K562 (cell line): ENCODE measurements at places on chromosomes 2 and 18. TPM values are rescaled to one million over a fixed set of nuclear protein-coding genes. Genes with fewer than 3 reads are reported as not detected.

Gene PUM2
- 53.3 and 56.7 TPM in 2 replicates for total RNA-seq

Gene CCBE1
- total RNA-seq: 0.13 and 0.20 TPM in 2 replicates

Gene KCTD1
- total RNA-seq: not detected in 2 replicates

Gene SRSF7
- total RNA-seq: 293 and 315 TPM in 2 replicates

Gene ELMOD3
- 7.8 and 9.2 TPM in 2 replicates for total RNA-seq

Gene TMEM37
- total RNA-seq: 0.44 and 0.49 TPM in 2 replicates

Gene SPATA3
- not detected in 2 replicates for total RNA-seq

Gene TCF7L1
- total RNA-seq: 0.11 and 0.13 TPM in 2 replicates

Gene CNTNAP5
- total RNA-seq: not detected in 2 replicates

DNA sequence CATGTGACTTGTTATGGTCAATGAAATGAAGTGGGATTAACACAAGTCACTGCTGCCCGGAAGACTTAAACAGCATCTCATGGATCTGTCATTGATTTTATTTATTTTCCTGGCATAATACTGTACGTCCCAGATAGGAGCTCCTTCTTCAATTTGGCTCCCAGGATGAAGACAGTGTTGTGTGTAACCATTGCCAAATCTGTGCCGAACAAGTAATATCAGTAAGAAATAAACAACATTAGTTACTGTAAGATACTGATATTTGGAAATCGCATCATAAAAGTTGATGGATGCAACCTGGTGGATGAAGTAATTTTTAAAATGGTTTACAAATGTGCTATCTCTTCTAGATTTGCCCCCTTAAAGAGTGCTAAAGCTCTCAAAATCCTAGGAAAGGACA lies 419.0 kb upstream of the MMADHC start:
- no peaks in the 10 kb centered on the region for H3K27me3 ChIP-seq
- H3K36me3 ChIP-seq: no peaks in the 10 kb centered on the region
- H3K27ac ChIP-seq: no peak overlapping the region
- no peak overlapping the region for H3K4me3 ChIP-seq
- H3K4me1 ChIP-seq: no peaks in the 10 kb centered on the region

DNA sequence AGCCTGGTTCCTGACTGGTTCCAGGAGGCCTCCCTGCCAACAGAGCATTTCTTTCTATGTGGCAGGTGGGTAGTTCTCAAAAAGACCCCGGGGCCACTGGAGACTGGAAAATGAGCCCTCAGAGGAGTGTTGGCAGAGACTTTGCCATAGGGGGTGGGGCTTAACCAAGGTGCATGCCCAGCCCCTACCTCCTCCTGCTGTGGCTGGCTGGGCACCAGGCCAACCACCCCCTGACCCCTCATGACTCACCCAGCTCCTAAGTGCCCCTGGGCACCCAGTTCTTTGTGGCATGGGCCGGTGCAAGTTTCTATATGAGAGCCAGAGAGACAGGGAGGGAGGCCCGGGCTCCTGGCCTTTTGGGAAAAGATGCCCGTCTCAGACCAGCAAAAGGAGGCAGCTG lies 98.2 kb upstream of the SMAD2 start:
- no peak overlapping the region for H3K4me3 ChIP-seq
- no peaks in the 10 kb centered on the region; the same call in 2 of the 3 replicates for H3K27me3 ChIP-seq
- no peak for DNase-seq
- H3K27ac ChIP-seq: no peak overlapping the region
- H3K36me3 ChIP-seq: no peaks in the 10 kb centered on the region
- peaks cover 6% of the 10 kb centered on the region for H3K4me1 ChIP-seq

- no peaks in the 10 kb centered on the region; the same call in 2 of the 3 replicates for H3K27me3 ChIP-seq
- DNase-seq: no peak
- no peak overlapping the region for H3K27ac ChIP-seq
- H3K4me3 ChIP-seq: no peak overlapping the region
Observed at GRCh38 chr2:239870863-239871262, 154.3 kb downstream of the NDUFA10 start.

DNA sequence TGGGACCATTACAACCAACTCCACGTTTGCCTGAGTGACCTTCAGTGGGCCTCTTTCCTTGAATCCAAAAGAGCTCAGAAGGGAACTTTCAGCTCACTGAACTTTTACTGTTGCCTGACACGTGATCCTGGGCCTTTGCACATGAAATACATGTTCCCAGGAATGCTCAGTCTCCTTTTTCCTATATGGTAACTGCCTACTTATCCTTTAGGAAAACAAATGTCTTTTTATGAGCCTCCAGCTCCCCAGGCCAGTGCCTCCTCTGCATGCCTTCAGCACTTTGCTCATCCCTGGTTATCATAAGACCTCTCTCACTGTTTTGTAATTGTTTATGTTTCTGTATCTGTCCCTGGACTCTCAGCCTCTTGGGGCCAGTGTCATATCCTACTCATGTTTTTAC lies 5.1 kb downstream of the PLA2R1 start:
- H3K4me1 ChIP-seq: peaks cover 5% of the 10 kb centered on the region; the same call in 1 of the 2 replicates
- no peak overlapping the region for H3K4me3 ChIP-seq
- H3K36me3 ChIP-seq: no peaks in the 10 kb centered on the region
- H3K27me3 ChIP-seq: peaks cover 20% of the 10 kb centered on the region

DNA sequence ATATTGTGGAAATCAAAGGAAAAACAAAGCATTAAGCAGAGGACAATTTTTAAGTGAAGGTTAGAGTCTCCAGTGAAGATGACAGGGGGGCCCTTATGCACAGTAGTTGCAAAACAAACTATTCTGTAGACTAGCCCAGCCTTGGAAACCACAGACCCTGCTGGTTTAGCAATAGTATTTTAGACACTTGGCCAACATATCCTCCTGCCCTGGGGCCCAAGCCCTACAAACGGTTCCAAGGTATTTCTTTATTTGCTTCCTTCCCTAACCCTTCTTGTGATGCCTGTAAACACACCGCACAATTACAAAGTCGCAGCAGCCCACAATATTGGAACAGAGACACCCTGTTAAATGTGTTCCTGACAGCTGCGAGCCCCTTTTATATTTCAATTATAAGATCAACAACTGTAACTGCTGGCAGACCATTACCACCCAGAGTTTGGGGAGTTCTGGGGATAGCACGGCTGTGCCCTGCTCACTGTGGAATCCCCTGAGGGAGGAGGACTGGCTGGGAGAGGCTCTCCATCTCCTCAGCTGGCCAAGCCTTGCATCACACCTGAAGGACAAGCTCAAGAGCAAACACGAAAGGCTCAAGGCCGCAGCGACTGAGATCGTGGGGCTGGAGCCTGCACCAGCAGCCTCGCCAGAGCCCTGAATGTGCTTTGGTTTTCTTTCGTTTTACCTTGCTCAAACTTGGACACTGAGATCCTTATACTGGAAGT lies 282.2 kb upstream of the ATP5MC3 start:
- H3K4me1 ChIP-seq: no peaks in the 10 kb centered on the region
- H3K36me3 ChIP-seq: no peaks in the 10 kb centered on the region
- H3K4me3 ChIP-seq: no peak overlapping the region
- DNase-seq: no peak
- no peaks in the 10 kb centered on the region for H3K27me3 ChIP-seq
- no peak overlapping the region for H3K27ac ChIP-seq

- H3K4me3 ChIP-seq: no peak overlapping the region
- no peak for DNase-seq
- peaks cover 5% of the 10 kb centered on the region; the same call in 1 of the 3 replicates for H3K36me3 ChIP-seq
Observed at GRCh38 chr2:9991829-9992273, 40.4 kb downstream of the GRHL1 start.

GRCh38 chr2:164436131-164436530 lies 185.2 kb downstream of the GRB14 start:
- H3K36me3 ChIP-seq: no peaks in the 10 kb centered on the region
- H3K4me3 ChIP-seq: no peak overlapping the region
- no peak for DNase-seq

- H3K36me3 ChIP-seq: no peaks in the 10 kb centered on the region
- H3K27me3 ChIP-seq: peaks cover 11% of the 10 kb centered on the region; the same call in 2 of the 3 replicates
- no peaks in the 10 kb centered on the region for H3K4me1 ChIP-seq
- no peak overlapping the region for H3K4me3 ChIP-seq
- DNase-seq: no peak
Observed at GRCh38 chr2:98065808-98066207, 21.2 kb upstream of the VWA3B start.

GRCh38 chr2:24886126-24886501 lies 33.9 kb downstream of the ADCY3 start:
- H3K4me1 ChIP-seq: peaks cover 3% of the 10 kb centered on the region; the same call in 1 of the 3 replicates
- no peak overlapping the region for H3K4me3 ChIP-seq
- H3K27ac ChIP-seq: no peak overlapping the region
- no peaks in the 10 kb centered on the region for H3K27me3 ChIP-seq
- H3K36me3 ChIP-seq: peaks cover 15% of the 10 kb centered on the region; the same call in 2 of the 3 replicates

- H3K36me3 ChIP-seq: no peaks in the 10 kb centered on the region
- H3K27ac ChIP-seq: no peak overlapping the region
- no peaks in the 10 kb centered on the region for H3K27me3 ChIP-seq
- no peak for DNase-seq
- no peak overlapping the region for H3K4me3 ChIP-seq
Observed at GRCh38 chr2:183541766-183542165, 417.5 kb downstream of the NUP35 start.

DNA sequence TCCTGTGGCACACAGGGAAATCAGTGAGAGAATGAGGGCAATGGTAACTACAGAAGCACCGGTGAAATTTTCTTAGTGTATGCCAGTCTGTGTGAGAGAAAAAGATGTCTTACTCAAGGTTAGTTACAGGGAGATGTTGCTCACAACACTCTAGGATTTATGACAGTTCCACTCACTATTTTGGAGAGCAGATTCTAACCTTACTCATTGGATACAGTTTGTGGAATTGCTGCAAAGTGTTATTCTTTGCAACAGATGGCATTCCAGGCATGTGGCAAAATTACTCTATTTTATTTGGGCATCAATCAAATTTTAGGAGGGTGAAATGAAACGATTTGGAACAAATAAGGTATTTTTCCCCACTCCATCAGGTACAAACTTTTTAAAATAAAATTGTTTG lies 449.1 kb downstream of the PIK3C3 start:
- no peak overlapping the region for H3K27ac ChIP-seq
- H3K36me3 ChIP-seq: no peaks in the 10 kb centered on the region
- no peaks in the 10 kb centered on the region for H3K27me3 ChIP-seq
- no peak for DNase-seq
- no peak overlapping the region for H3K4me3 ChIP-seq
- no peaks in the 10 kb centered on the region for H3K4me1 ChIP-seq

DNA sequence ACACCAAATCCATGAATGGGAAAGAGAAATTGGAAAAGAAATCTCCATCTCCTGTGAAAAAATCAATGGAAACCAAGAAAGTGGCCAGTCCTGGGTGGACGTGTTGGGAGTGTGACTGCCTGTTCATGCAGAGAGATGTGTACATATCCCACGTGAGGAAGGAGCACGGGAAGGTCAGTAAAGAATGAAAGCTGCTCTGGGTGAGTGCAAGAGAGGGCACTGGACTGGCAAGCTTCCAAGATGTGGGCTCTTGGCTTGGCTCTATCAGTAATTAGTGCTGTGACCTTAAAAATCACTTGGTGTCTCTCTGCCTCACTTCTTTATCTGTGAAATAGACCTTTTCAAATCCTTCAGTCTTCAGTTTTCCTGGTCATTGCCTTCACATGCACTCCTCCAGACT lies 89.0 kb downstream of the ZNF532 start:
- H3K27ac ChIP-seq: no peak overlapping the region
- no peaks in the 10 kb centered on the region for H3K36me3 ChIP-seq
- no peak for DNase-seq
- H3K4me1 ChIP-seq: no peaks in the 10 kb centered on the region

- H3K27me3 ChIP-seq: peaks cover 1% of the 10 kb centered on the region; the same call in 1 of the 3 replicates
- DNase-seq: no peak
Observed at GRCh38 chr18:51160646-51161045, 36.8 kb downstream of the MEX3C start.

DNA sequence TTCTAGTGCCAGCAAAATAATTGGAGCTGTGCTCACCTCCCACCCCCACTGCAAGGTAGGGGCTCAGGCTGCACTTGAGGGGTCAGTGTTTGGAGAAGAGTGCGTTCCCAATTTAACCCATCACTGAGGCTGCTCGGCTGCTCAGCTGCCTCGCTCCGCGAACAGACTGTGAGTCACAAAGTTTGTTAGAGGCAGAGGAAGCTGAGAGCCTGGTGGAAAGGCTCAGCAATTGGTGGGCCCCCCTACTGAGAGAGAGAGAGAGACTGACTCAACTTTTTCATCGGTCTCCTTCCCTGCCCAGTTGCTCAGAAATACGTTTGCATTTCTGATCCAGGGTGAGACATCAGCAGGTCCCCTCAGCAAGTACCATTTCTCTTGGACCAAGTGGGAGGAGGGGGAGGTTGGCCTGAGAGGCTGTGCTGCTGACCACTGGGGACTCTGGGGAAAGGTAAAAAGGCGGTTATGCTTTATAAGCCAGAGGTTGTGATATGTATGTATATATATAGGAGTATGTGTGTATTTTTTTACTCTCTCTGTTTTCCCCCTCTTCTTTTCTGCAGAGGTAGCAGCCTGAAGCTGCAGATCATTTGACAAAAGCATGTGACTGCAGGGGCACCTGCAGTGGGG lies 1.5 kb downstream of the EFR3B start:
- H3K4me1 ChIP-seq: peaks cover 5% of the 10 kb centered on the region; the same call in 1 of the 3 replicates
- H3K27ac ChIP-seq: no peak overlapping the region
- DNase-seq: no peak
- no peak overlapping the region for H3K4me3 ChIP-seq

DNA sequence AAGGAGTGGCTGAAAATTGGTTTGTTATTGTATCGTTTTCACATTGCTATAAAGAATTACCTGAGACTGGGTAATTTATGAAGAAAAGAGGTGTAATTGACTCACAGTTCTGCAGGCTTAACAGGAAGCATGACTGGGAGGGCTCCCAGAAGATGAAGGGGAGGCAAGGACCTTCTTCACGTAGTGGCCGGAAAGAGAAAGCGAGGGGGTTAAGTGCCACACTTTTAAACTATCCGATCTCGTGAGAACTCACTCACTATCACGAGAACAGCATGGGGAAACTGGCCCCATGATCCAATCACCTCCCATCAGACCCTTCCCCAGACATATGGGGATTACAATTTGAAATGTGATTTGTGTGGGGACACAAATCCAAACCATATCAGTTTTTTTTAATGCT lies 81.6 kb downstream of the FBXO15 start:
- no peak overlapping the region for H3K27ac ChIP-seq
- H3K36me3 ChIP-seq: no peaks in the 10 kb centered on the region
- H3K4me1 ChIP-seq: no peaks in the 10 kb centered on the region
- H3K27me3 ChIP-seq: no peaks in the 10 kb centered on the region; the same call in 2 of the 3 replicates

DNA sequence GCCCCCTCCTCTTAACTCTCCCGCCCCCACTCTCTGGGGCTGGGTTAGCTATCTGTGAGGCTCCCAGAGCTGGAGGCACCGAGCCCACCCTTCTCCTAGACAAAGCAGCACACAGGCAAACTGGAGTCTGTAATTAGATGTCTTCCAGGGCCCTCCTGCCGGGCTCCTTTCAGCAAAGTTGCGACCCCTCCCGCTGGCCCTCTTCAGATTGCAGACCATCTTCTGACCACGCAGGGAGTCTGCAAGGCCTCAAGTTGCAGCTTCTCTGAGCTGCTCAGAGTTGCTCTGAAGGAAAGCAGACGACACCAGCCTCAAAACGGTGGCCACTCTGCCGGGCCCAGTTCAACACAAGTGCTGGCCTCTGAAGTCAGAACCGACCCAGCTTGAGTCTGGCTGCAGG lies 228.4 kb upstream of the COPS8 start:
- H3K27me3 ChIP-seq: peaks cover 7% of the 10 kb centered on the region; the same call in 1 of the 2 replicates
- H3K27ac ChIP-seq: no peak overlapping the region
- H3K4me1 ChIP-seq: no peaks in the 10 kb centered on the region
- no peak for DNase-seq
- H3K36me3 ChIP-seq: no peaks in the 10 kb centered on the region
